ENCODE measurements at places on chromosomes 7 and 10.

- no peak for DNase-seq
Measured at GRCh38 chr7:26293569-26294308, 2.1 kb downstream of the SNX10 start.

- DNase-seq: no peak
Measured at GRCh38 chr7:147276783-147277370, 1160.3 kb downstream of the CNTNAP2 start.

DNA sequence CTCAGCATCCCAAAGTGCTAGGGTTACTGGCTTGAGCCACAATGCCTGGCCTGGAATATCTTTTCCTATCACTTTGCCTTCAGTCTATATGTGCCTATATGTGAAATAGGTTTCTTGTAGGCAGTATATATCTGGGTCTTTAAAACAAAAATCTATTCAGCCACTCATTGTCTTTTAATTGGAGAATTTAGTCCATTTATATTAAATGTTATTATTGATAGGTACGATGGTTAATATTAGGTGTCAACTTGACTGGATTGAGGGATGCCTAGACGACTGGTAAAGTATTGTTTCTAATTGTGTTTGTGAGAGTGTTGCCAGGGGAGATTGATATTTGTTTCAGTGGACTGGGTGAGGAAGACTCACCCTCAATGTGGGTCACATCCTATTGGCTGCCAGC is 73.4 kb downstream of the FBXL13 start:
- no peak for DNase-seq

GRCh38 chr10:10830293-10830986 is 187.2 kb upstream of the CELF2 start:
- DNase-seq: peak; percentile 55

DNA sequence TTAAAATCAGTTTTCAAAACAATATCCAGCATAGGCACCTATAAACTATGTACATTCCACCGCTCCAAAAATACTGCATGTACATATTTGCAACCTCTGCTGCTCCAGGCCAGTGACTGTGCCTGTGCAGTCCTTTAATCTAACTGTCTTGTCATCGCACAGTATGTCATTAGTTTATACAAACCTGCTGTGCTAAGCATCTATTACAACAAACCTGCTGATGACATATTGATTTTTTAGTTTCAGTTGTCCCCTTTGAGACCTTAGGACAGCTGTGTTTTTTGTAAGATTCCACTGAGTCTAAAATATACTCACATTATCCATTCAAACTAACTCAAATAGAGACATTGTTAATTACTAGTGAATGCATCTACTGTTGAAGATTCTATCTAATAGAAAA is 33.1 kb downstream of the SEMA3C start:
- DNase-seq: no peak

DNA sequence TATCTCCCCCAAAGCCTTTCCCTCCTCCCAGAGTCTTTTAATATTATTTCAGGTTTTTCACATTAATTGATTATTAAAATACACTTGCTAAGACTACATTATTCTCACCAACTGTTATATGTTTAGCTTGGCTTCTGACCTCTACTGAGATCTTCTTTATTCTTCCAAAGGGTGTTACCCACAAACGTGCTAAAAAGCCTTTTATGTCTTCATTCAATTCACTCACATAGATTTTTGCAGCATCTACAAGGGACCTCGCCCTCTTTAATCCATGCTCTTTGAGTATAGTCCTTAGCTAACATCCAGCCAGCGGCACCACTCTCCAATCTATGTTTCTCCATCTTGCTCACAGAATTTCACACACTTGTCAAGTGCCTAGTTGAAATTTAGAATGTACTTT is 115.9 kb downstream of the HIPK2 start:
- DNase-seq: no peak
